ENCODE measurements at places on chromosomes 5 and 9.
A peak's percentile ranks its signal among the peaks of the same experiment; 100 is the strongest.

DNA sequence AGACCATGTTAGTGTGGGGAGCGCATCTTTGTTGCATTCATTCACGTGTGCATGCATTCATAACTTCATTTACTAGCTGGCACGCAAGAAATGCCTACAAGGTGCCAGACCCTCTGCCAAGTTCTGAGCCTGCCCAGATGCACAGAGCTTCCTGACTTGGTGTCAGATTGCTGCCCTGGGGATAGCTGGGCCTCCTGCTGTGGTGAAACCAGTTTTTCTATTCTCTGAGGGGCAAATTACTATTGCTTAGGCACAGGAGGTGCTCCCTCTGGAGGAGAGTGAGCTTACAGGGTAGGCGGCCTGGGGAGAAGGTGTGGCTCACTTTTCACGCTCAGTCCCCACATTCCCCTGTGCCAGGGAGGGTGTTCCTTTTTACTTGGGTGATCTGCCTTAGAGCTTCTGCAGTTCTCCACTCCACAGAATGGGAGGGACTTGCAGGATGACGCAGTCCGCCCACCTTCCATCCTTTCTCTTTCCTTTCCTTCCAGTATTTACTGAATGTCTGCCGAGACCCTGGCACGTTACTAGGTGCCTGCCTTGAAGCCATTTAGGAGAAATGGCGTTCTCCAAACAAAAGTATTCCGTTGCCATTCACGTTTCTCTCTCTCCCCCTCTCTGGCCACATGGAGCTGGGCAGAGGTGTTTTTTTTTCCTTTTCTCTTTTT lies 27.9 kb upstream of the CTNNA1 start:
- peak; percentile 29 for DNase-seq

GRCh38 chr5:29845206-29845605 lies 1348.3 kb upstream of the CDH6 start:
- no peak for DNase-seq

GRCh38 chr9:87620731-87621322 lies 105.1 kb upstream of the CTSL start:
- DNase-seq: no peak

DNA sequence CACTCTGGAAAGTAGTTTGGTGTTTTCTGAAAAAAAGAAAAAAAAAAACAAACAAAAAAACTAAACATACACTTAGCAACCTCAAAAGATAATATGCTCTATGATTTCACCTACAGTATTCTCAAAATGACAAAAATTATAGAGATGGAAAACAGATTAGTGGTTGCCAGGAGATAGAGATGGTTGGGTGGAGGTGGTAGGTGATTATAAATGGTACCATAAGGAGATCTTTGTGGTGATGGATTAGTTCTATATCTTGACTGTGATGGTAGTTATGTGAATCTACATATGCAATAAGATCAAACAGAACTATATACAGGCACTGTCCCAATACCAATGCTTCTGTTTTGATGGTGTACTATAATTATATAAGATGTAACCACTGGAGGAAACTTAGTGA lies 32.0 kb downstream of the PTBP3 start:
- no peak for DNase-seq

GRCh38 chr5:177611446-177612214 lies 11.7 kb downstream of the B4GALT7 start:
- no peak for DNase-seq

GRCh38 chr5:54259090-54259489 lies 51.3 kb downstream of the ARL15 start:
- DNase-seq: no peak

- DNase-seq: no peak
These were observed 621 bp downstream of the PCDHA13 start for GRCh38 chr5:140882591-140882899.

DNA sequence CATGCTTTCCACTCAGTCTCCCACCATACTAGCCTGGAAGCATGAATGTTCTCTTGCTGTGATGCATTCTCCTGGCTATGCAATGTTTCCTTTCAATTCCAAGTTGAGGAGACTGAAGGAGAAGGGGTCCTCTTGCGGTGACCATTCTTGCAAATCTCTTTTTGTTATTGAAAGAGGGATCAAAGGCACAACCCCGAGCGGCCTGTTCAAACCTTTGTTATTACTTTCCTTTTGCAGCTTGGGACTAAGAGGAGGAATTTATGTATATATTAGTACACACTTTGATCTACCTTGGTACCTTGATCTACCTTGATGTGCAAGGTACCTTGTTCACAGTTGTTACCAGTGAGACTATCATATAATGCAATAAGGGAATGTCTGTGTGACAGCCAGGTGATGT lies 147.3 kb downstream of the KCTD16 start:
- no peak for DNase-seq

GRCh38 chr5:33148076-33148513 lies 292.7 kb upstream of the TARS1 start:
- no peak for DNase-seq

DNA sequence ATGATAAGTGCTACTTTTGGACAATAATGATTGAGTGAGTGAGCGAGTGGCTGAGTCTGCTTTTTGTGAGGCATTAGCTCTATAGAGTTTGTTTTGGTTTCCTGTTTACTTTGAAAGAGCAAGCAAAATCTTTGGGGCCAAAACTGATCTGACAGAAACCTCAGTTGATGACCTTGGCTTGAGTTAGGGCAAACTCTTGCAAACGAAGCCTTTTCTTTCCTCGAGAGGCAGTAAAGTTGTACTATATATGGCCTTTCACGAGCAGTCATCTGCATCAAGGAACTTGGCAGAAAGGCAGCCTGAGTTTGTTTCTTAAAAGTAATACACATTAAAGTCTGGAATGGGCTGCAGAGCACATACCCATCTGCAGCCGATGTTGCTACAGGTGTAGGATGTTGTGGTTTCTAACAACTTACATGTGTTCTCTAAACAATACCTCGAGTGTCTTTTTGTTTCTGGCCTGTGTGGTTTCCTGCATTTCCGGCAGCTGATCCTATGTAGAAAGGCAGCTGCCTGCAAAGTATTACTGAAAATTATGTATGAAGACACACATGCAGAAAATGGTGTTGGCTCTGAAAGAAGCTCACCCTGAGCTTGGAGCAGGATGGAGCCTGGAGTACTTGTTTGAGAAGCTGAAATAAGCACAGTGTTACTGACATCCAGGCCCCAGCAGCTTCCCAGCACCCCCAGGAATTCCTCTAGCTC lies 60.8 kb downstream of the FOXD1 start:
- DNase-seq: no peak

- DNase-seq: no peak
These were observed 157.5 kb downstream of the ENC1 start for GRCh38 chr5:74482990-74483389.

DNA sequence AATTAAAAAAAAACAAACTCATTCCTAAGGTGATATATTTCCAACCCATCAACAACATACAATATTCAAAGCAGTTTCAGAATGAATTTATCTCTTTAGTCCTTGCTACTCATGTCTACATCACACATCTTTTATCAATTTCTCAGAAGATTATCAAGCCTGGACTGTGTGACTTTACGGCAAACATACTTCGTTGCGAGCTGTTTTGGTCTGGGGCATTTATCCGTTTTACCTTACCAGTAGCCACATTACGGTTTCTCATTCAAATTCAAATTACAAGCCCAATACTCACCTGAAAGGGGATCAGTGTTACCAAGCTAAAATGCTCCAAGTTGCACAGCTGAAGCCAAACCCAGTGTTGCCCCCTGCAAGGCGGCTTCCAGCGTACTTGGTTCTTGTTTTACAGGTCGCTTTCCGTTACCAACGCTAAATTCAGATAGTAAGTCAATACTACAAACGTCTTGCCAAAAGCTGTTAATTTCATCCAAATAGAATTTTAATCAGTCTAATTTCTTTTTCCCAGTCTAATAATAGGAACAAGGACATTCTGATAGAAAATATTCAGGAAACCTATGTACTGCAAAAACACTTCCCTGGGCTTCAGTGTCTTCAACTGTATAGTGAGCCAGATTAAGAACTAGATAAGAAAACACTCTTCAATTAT lies 1.8 kb downstream of the HNRNPH1 start:
- no peak for DNase-seq

DNA sequence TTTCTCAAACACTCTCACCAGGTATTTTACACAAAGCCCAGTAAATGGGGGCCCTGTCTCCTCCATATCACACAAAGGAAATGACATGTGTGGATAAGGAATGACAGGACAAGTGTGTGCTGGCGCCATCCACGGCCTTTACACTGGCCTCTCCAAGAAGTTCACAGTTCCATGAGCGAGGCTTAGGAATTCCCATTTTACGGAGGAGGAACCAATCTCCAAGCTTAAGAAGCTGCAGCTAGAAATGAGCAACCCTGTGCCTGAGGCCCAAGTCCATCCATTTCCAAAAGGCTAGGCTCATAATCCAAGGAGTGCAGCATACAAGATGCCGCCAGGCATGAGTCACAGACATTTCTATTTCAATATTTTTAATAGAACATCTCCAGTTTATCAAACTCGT lies 203.4 kb downstream of the AUH start:
- DNase-seq: no peak

DNA sequence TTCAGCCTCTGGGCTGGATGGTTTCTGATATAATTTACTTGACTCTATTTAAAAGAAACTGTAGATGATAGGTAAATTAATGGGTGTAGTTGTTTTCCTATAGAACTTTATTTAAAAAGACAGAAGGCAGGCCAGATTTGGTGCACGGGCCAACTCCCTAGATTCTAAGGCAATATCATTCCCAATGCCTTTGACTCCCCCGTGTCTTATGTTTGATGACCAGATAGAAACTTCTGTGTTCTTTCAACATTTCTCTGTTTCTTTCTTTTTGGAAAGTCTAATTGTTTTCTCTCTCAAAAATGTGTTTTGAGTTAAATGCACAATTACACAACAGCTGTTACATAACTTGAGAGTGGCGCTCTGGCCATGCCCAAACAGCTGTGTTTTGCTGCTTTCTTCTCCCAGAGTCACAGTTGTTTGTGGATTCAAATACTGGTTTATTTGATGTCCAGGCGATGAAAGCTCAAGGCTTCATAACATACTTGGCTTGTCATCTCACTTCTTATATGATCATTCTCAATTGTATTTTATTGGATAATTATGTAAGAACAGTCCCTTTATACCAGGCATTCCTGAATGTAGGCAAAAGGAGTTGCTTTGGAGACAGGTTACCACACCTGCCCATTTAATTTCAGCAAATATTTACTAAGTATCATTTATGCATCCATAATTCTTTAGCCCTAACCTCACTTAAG lies 1.7 kb upstream of the ALDH1A1 start:
- no peak for DNase-seq

- DNase-seq: no peak
These were observed 46.2 kb downstream of the IL31RA start for GRCh38 chr5:55897206-55897894.

GRCh38 chr5:36502608-36503007 lies 103.8 kb upstream of the SLC1A3 start:
- DNase-seq: no peak

DNA sequence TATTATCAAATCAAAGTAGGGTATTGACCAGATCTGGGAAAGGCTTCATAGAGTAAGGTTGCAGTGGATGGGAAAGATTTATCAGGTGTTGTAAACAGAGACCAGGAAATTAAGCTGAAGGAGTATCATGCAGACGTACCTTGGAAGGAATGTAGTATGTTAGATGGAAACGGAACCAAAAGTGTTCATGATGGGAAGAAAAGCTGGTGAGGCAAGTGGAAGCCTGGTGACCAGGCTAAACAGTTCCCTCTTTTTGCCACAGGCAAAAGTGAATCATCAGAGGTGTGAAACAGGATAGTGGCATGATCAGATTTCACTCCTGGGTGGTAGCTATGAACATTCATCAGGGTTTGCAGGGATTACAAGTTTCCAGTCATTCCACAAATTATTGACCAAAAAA lies 780.1 kb upstream of the DMAC1 start:
- DNase-seq: no peak

GRCh38 chr9:131031005-131031641 lies 22.1 kb downstream of the LAMC3 start:
- DNase-seq: no peak

GRCh38 chr5:53069626-53070025 lies 39.9 kb downstream of the MOCS2 start:
- no peak for DNase-seq

GRCh38 chr5:96236051-96236450 lies 197.0 kb downstream of the PCSK1 start:
- no peak for DNase-seq

GRCh38 chr5:99614888-99615287 lies 686.1 kb upstream of the CHD1 start:
- no peak for DNase-seq

- no peak for DNase-seq
These were observed 76.1 kb downstream of the C9orf50 start for GRCh38 chr9:129544761-129545160.

- no peak for DNase-seq
These were observed 3.0 kb downstream of the LAMC3 start for GRCh38 chr9:131012023-131012334.

GRCh38 chr9:5493679-5494511 lies 16.4 kb upstream of the PDCD1LG2 start:
- no peak for DNase-seq

DNA sequence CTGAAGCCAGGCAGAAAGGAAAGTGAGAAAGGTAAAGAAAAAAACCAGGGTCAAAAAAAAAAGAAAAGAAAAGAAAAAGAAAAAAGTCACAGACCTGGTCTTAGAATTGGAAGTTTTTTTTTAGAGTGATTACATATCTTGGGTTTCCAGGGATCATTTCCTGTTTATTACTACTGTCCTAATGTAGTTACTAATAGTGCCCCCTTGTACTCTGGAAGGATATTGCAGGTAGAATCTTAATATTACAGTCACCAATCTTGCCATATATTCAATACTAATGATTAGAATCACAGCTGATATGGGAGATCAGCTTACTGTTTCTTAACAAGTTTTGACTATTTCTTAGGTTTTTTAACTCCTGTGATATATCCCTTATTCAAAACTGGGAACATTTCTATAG lies 543.2 kb upstream of the CDH6 start:
- DNase-seq: no peak

DNA sequence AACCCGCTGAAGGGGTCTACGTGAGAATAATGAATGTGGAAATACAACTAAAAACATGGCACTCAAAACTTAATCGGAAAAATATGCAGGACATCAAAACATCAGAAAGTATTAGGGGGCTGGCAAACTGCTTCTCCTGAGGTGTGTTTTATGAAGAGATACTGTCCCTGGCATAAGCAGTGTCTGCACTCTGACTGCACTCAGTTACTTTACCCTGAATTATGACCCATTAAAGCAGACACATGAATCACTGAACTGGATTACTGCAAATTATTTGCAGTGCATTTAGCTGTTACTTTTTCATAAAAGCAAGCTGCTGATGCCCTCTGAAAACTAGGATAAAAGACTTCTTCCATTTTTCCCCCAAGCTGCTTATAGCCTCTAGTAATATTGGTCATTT lies 164.9 kb downstream of the AP3B1 start:
- DNase-seq: no peak

GRCh38 chr5:72238712-72239445 lies 81.2 kb downstream of the MRPS27 start:
- DNase-seq: no peak

Measured in nucleus accumbens (tissue), 56 donors.